Activated naive CD4-positive, alpha-beta T cell (primary cell): ENCODE measurements at places on chromosomes 5 and 9.

DNA sequence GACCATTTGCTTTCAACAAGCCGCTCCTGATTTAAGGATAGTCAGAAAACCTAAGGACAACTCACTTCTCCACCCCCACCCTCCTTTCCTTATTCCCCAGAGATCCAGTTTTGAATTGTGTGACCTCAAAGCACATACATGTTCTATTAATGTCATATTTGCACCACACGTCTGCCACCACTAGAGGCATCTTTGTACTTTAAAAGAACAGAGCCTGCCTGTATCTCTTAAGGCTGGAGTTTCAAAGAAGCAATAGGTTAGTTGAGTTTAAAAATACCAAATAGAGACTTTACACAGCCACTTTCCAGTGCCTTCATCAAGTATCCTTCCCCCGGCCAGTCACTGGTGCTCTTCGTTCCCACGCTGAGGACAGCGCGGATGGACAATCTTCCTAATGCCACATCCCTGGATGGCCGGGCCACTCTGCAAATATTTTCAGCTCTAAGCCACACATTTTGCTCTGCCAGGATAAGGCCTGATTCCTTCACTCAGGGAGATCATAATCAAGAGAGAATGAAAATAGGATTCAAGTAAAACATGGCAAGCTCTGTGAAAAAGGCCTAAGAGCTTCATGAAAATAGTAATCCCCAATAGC, 146.3 kb downstream of the SNCAIP start:
- DNase-seq, result no peak

- no peak for DNase-seq
Measured at GRCh38 chr9:656926-657568, 184.4 kb upstream of the DMRT1 start.

GRCh38 chr5:154508114-154508513, 30.1 kb upstream of the HAND1 start:
- no peak for DNase-seq

- DNase-seq, result no peak
Measured at GRCh38 chr9:136847088-136847825, 2.0 kb upstream of the PHPT1 start.

GRCh38 chr5:112221128-112221527, 197.9 kb downstream of the EPB41L4A start:
- no peak for DNase-seq

GRCh38 chr5:150085191-150085912, 1.0 kb downstream of the CSF1R start:
- no peak for DNase-seq

DNA sequence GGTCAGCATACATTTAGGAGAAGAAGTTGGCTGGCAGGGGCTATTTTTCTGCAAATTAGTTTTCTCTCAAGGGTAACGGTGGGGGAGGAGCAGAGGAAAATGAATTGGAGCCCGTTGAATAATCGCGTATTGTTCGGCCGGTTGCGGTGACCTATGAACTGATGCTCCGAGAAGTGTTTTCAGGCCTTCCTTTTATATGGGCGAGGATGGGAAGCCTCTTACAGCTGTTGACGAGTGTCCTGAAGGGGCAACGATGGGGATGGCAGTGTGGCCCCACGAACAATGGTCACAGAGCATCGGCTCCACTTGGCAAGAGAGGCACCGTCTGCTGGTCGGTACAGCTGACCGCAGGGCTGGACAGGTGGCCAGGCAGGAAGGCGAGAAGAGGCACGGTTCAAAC, 400.7 kb downstream of the ZSWIM6 start:
- no peak for DNase-seq

DNA sequence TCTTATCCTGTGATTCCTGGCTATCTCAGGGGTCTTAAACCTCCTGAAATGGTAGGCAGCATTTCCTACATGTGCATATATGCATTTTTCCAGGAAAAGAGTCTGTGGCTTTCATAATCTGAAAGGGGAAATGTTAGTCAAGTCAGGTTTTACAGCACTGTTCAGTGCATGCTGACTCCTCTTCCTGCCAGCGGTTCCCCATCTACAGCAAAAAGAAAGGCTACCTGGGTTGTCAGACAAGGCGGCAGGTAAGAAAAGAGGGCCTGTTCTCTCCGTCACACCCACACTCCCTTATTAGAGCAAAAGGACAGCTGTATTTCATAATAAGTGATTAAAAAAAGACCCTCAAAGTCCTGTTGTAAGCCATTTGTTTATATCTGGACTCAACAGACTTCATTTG, 4.3 kb upstream of the SPATA6L start:
- DNase-seq, result no peak

GRCh38 chr9:106868565-106868964, 5.6 kb downstream of the ZNF462 start:
- DNase-seq, result no peak

DNA sequence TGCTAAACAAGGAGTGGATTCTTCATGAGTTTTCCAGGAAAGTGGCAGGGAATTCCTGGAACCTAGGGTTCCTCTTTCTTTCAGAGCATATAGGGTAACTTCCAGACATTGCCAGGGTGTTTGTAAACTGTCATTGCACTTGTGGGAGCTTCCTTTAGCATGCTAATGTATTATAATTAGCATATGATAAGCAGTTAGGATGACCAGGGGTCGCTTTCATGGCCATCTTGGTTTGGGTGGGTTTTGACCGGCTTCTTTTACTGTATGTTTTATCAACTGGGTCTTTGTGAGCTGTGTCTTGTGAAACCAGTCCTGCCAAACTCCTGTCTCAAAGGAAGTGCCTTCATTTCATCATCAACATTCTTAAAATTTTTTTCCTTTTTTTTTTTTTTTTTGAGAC, 11.9 kb upstream of the MELK start:
- no peak for DNase-seq

- no peak for DNase-seq
Measured at GRCh38 chr5:32542216-32543059, 42.9 kb upstream of the SUB1 start.

GRCh38 chr5:53479590-53480415, 626 bp upstream of the FST start:
- no peak for DNase-seq

DNA sequence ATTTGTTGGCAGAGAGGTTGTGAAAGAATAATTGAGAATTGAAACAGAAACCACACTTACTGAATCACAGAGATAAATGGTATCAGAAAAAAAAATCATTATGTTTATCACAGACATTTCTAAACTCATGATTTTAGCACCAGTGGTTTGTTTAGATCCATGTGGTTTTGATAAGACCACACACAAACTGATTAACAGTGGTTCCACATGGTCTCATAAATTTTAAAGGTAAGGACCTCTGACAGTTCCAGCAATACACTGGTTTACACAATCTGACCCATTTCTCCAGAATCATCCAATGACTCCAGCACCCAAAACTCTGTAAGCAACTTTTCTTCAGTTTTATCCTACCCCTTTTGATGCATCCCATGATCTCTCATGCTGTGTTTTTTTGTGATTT, 261.2 kb downstream of the ANXA1 start:
- no peak for DNase-seq

DNA sequence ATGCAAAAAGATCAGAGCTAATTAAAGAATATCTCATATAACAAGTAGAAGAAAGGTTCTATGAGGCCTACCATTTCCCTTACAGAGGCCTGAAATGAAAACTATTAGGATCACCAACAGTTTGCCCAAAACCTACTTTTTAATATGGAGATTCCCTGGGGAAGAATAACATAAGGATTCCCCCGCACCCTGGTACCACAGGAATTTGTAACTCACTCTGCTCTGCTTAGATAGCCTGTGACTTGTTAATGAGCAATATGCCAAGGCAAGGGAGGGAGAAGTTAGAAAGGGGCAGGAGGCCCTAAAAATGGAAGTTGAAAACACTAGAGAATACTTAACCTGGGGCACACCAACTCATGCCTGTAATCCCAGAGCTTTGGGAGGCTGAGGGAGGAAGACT, 107.0 kb downstream of the CDH6 start:
- DNase-seq, result no peak

DNA sequence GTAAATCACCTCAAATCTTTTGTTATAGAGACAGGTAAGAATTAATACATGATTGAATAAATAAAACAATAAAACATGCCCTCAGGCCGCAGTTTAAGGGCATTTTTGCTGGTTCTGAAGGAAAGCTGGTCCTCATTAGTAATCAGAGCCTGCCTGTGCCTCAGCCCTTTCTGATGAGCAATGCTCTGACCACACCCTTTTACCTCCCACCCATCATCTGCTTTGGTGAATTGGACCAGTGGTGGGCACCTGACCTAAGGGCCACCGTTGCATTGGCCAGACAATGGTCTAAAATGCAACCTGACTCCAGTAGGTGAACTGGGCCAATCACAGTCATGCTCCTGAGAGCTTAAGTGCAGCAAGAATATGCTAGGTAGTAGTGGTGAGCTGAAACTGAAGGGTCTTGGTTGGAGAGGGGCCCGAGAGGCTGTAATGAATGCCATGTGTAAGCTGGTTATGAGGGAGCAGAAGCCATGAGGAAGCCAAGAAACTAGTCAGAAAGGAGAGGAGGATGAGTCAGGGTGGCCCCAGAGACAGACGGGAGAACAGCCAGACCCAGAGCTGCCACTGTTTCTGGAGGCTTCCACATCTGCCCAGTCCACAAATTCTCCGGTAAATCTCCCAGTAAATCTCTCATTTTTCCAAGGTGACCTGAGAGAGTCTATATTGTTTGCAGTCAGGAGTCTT, 45.5 kb upstream of the ZSWIM6 start:
- no peak for DNase-seq

GRCh38 chr5:59174248-59174844, 591.5 kb downstream of the RAB3C start:
- no peak for DNase-seq

DNA sequence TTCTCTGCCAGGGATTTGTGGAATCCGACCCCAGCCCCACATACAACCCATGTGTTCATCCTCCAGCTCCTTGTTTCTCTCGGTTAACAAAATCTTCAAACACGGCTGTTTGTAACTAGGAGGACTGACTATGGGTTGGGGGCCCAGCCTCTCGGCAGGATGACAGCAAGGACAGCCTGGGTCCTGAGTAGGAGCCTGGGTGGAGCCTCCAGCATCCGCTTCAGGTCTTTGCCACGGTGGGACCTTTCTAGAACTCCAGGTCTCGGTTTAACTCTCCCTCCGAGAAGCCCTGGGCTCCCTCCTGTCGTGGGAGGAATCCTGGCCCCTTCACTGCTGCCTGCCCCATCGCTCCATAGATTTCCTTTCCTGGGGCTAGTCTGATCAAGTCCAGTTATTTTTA, 248.5 kb downstream of the PBX3 start:
- DNase-seq, result no peak

DNA sequence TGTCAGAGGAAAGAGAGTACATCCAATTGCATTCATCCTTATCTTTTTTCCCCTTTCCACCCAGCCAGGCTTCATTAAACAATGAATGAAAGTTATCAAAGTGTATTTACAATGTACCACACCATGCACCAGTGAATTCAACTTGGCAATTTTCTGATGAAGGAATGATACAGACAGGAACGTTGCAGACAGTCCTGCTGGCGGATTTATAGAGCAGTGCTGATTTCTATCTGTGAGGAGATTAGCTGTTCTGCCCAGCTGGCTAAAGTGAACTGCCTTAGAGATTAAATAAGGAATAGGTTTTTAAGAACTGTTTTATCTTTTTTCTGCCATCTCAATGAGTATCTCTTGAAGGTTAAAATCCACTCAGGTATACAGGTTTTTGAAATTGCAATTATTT, 403.9 kb downstream of the CDH18 start:
- no peak for DNase-seq

- no peak for DNase-seq
Measured at GRCh38 chr5:171029401-171029800, 167.6 kb downstream of the RANBP17 start.

DNA sequence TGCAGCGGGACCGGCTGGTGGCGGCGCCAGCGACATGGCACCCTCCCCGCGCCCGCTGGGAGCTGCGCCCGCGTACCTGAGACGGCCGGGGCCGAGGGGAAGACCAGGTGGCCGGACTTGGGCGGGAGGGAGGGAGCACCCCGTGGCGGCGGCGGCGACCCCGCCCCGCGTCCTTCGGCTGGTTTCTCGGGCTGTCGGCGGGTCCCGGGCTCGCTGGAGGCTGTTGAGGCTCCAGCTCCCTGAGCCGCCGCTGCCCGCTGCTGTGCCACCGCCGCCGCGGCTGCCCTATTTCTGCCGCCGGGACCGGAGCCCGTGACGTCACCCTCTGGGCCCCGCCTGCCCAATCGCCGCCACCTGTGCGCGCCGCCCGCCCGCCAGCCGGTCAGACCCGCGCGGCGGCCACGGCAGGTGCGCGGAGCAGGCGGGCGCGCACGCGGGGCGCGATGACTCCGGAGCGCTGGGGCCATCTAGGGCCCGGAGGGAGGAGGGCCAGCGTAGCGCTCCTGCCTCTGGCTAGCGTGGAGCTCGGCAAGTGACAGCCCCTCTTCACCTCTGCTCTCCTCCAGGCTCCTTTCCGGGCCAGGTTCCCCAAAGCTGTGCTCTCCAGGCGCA, at the start of gene FSTL4:
TSS of gene FSTL4 (minus strand) at position 293 of the 612 bp plus-strand sequence.
- peak; percentile 4 for DNase-seq

- no peak for DNase-seq
Measured at GRCh38 chr5:153594785-153595184, 104.3 kb downstream of the GRIA1 start.

GRCh38 chr5:5492087-5492933, 69.8 kb downstream of the ICE1 start:
- DNase-seq, result no peak

- no peak for DNase-seq
Measured at GRCh38 chr5:35880156-35880555, 23.5 kb downstream of the IL7R start.

DNA sequence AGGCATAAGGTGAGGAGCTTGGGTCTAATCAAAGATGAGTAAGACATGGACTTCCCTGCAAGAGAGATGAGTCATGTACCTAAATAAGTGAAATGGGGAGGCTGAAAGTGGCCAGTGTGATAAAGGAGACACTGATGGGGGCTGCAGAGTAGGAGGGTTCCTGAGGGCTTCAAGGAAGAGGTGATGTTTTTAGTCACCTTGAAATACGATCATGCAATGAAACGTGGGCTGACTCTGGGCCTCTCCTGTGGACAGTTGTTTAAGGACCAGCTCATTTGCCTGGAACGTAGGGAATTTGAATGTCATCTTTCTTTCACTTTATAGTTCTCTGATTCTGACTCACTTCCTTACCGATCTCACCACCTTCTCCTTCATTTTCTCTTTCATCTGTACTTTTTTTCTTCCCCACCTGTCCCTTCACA, 49.6 kb upstream of the CPLX2 start:
- no peak for DNase-seq

DNA sequence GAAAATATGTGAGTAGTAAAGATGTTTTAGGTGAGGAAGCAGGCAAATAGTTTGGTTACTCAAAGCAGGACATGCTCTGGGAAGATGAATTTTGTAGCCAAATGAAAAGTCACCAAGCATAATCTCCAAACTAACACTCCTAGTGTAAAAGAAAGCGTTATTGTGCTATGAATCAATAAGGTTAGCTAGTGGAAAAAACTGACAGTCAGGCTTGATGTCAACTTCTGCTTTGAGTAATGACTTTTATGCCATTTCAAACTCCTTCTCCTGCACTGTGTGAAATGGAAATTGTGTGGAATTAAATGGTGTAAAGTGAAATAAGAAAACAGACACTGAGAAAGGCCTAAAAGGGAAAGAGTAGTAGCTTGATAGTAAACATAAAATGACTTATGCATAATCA, 637.2 kb upstream of the DMAC1 start:
- DNase-seq, result no peak
